ENCODE measurements at places on chromosomes 12 and 14. TPM values are rescaled to one million over a fixed set of nuclear protein-coding genes. Genes with fewer than 3 reads are reported as not detected.

Gene HOXC12
- not detected for total RNA-seq

DNA sequence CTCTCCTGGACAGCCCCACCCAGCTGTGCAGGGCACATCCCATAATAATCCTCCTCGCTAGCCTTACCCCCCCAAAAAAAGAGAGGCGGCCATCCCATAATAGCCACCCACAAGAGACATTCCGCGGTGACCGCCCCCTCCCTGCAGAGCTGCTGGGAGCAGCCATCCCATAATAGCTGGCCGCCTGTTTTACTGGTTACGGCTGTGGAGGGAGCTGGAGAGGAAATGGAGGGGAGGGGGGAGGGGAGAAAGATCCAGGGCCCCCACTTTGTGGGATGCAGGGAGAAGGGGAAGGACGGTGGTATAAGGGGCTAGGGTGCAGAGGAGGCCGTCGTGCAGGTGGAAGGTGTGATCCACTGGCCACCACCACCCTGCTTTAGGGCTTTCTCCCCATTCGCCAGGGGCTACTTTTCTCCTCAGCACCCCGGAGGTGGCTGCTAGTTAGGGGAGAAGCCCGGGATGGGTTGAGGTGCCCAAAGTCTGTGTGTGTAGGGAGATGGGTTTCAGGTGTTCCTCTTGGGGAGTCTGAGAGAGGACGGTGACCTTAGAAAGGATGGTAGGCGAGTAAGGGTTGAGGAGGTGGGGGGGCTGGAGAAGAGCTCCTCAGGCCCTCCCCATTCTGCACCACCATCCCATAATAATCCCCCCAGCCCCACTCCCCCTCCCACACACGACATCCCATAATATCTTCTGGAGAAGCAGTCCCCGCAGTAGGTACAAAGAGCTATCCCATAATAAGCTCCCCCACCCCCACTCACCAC is 6.0 kb upstream of the CHD4 start:
- no peak for DNase-seq

DNA sequence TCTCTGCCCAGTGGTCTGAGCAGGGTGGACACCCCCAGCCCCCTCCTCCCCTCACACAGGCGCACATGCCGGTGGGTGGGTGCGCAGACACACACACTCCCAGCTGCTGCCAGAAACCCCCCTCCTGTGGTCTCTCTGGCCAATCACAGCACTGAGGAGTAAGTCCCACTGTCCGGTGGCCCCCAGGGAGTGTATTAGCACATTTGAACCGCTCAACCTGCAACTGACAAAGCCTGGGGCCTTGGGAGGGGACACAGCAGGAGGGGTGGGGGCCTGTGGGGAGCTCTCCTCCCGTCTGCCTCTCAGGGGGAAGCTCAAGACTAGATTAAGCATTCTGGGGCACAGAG is 11.7 kb downstream of the FIGNL2 start:
- peak; percentile 78 for DNase-seq

Gene GALNT6
- 0.39 TPM for total RNA-seq

- no peak for DNase-seq
These were observed 291.3 kb upstream of the PRKD1 start for GRCh38 chr14:30218907-30219306.

Gene CD69
- total RNA-seq = not detected

All from glutamatergic neuron (in vitro differentiated cells).